ENCODE measurements at places on chromosomes 7 and 10.

DNA sequence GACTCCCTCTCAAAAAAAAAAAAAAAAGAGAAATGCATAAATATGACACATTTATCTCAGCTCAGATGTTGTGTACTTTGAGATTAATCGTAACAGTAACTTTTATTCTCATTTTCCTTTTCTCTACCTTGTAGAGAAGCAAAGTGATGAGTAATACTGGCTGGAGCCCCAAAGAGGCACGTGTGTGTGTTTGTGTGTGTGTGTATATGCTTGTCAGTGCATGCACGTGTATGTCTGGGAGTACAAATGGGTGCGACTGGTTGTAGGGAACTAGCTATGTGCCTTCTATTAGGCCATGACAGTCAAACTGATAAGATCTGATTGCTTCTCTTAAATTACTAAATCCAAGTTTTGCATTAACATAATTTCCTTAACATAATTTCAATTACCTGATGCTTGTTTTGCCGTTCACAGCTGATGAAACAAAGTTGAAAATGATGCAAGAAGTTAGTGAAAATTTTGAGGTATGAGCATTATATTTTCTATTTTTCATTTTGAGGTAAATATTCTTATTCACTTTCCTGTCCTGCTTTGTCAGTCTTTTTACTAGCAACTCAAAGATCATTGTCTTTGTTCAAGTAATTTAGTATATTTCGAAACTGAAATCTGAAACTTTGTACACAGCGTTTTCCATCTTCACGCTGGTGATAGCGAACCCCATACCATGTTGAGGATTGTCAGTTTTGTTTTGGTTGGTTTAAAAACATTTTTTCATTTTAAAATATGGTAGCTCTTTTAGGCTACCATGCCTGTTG lies 3.4 kb downstream of the TRRAP start:
- DNase-seq: no peak

DNA sequence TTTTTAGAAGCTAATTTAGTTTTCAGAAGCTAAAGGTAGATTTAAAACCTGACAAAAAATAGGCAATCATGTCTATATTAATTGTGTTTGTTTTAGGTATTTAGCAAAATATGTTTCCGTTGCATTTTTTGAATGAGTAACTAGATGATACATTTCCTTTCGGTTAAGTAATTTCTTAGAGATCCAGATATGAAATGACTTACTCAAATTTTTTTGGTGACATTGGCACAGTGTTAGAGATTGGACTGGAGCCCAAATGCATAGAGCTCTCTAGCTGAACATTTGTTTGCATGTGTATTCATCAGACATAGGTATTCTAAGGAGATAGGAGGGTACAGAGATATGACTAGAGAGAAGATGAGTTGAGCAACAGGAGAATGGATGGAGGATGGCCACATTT lies 1.9 kb downstream of the BUB3 start:
- no peak for DNase-seq

- DNase-seq: no peak
These were observed 171.1 kb upstream of the PHF14 start for GRCh38 chr7:10802526-10802925.

DNA sequence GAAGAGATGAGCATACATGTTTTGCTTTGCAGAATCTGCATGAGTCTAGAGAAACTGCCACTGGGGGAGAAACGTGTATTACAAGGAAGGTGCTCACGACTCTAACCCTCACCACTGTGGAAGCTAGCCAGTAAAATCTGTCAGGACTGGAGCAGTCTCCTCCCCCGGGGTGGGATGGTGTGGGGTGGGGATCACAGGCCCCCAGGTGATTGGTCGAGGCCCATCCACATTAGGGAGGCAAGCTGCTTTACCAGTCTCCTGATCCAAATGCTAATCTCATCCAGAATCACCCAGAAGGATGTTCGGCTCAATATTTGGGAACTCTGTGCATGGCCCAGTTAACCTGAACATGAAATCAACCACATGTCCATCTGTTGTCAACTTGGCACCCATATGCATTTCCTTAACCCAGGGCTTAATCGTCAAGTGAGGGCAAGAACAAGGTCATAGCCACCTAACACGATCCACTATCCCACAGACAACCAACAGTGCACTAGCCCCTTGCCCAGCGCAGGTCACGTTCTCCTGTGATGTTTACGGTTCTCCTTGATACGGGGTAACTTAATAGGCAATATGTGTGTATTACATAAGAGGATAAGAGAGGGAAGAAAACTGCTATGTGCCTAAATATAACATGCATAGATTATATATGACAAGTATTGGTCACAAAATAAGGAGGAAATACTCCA lies 40.8 kb downstream of the DNAJB6 start:
- DNase-seq: no peak

DNA sequence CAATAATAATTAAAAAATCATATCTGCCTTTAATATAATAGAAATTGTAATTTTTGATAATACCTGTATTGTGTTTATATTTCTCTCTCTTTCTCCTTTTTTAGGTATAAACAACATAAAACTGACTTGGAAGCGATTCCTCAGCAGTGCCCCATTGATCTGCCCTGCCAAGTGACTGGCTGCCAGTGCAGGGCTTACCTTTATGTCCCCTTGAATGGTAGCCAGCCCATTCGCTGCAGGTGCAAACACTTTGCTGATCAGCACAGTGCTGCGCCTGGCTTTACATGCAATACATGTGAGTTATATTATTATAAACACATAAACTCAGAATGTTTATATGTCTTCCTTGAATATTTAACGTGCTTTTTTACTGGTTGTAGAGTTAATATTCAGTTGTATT lies 9.2 kb downstream of the FAM221A start:
- no peak for DNase-seq

GRCh38 chr7:87785368-87785995 lies 90.7 kb downstream of the SLC25A40 start:
- no peak for DNase-seq

- no peak for DNase-seq
These were observed 31.1 kb upstream of the SLF2 start for GRCh38 chr10:100881556-100882213.

GRCh38 chr7:12281038-12281437 lies 69.9 kb downstream of the TMEM106B start:
- no peak for DNase-seq

GRCh38 chr10:68403701-68404100 lies 3.4 kb downstream of the RUFY2 start:
- no peak for DNase-seq

DNA sequence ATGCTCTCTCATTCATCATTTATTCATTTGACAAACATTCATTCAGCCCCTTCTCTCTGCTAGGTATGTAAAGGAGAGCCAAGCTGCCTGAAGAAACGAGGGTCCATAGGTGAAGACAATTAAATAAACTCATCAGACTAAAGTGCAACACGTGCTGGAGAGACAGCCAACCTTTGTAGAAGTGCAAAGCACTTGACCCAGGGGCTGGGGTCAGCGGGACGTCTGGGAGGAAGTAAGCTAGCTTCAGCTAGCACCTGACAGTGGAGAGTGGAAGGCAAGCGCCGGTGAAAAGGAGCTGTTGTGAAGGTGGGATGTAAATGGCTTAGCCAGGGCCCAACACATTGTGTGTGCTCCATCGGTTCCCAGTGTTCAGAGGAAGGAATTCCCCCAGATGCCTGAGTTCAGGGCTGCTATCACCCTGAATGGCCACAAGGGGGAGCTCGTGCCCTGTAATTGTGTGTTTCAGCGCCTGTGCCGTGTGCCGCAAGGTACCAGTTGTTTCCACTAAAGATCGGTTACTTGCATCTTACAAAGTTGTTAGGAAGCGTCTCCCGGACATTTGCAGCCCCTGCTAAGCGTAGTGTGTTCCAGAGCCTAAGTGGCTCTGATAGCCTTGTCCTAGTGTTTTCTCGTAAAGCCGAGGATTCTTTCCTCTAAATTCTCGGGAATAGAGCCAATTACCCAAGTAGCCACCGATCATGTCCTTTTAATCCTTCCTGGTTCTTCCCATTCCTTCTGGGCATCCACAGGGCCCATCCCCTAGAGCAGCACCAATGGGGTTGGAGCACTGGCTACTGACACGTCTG lies 30.6 kb downstream of the TLX1 start:
- no peak for DNase-seq

DNA sequence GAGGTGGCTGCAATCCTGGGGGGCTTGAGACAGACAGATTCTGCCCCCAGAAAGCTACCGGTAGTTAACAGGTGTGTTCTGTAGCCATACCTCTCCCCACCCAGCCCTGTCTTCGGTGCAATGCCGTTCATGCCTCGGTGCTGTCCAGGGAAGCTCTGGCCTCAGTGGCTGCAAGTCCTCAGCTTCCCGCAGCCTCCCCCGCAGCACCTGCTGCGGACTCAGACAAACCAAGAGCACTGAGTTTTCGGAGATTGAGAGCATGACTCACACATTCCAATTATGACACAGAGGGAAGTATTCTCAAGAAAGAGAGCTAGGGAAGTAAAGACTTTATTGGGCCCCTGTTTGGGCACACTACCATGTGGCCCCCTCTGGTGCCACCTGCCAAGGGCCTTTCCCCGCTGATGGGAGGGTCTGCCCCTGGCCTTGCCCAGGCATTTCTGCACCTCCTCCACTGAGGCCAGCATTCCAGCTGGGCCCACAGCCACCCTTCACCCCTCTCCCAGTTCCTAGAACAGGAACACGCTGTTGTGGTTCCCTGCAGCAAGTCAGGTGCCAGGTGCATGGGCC lies 30.2 kb upstream of the EZH2 start:
- no peak for DNase-seq

DNA sequence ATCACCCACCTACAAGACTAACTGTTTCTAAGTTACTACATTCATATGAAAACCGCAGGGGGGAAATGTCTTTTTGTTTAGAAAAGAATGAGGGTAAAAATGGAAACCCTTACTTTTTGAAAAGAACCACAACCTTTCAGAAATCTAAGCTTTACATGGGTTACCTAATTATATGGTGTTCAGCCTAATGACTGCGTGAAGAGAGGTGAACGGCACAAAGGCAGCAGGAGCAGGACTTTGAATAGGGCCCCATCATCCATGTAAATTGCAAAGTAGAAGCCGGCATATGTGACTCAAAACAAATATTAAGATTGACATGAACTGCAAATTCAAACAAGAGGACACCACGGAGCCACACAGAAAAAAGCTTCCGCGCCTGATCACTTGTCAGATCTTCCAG lies 25.1 kb downstream of the NEBL start:
- DNase-seq: no peak

- DNase-seq: no peak
These were observed 6.9 kb downstream of the PPP2R2D start for GRCh38 chr10:131907679-131908078.

DNA sequence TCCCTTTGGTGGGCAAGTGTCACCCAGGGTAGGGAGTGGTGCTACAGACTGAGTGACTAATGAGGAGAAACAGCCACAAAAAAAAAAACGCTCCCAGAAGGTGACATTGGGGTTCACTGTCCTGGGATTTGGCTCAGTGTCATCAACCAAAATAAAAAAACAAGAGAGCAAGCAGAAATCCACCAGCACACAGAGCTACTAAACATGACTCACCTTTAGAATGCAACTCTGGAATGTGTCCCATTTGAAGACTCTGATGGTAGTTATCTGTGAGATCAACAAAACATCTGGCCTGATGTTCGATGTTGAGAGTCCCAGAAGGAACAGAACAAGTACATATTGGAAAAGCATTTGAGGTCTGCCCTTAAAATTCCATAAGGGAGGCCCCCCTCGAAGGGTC lies 200.3 kb upstream of the LYZL2 start:
- no peak for DNase-seq

DNA sequence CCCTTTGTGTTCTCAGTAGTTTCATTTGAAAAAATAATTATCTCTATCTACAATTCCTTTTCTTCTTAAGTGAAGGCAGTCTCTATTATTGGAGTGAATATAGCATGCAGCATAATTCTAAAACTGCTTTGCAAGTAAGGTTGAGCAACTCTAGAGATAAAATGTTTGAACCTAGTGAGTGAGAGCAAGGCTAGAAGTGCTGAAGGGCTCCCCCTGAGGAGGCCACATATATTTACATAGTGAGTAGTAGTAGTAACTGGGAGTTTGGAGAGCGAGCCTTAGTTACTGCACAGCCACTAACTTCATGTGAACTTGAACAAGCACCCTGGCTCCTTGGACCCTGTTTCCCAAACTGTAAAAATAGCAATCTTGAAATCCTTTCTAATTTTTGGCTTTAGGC lies 141.5 kb upstream of the DKK1 start:
- no peak for DNase-seq

- no peak for DNase-seq
These were observed 638.5 kb downstream of the PHTF2 start for GRCh38 chr7:78437118-78437517.
